Left renal pelvis (tissue), 4 donors: ENCODE measurements at places on chromosomes 13 and 19.

- DNase-seq, result no peak
Measured at GRCh38 chr13:70732611-70733010, 624.4 kb upstream of the KLHL1 start.

DNA sequence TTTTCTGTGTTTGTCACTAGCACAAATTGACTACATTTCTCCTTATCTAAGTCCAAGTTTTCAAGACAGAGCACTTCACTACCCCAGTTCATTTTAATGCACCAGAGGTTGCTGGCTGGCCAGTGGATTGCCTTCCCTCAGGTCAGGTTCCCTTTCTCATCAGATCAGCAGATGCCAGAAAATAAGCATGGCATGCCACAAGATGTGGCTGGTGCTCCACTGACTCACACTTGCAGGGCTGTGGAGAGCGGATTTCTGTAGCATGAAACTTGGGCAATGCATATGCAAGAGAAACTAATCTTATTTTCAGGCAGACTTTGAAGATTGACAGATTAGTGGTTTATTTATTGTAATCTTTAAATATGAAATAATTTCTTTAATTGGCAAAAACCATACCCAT, 79.5 kb downstream of the RUBCNL start:
- no peak for DNase-seq

DNA sequence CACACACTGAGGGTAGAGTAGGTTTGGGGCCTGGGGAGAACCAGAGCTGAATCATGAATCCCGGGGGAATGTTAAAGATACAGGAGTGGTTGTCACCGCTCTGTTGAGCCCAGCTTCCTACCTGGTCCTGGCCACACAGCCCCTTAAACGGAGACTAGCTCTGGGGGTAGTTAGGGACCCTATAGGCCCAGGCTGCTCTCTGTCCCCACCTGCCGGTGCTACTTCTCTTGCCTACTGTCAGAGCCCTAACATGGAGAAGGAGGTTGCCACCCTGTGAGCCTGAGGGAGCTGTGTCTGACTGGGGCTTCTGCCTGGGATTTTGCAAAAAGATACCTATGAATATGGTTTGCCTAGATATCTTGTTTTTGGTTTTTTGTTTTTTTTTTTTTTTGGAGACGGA, 36.6 kb upstream of the ZNF429 start:
- no peak for DNase-seq

DNA sequence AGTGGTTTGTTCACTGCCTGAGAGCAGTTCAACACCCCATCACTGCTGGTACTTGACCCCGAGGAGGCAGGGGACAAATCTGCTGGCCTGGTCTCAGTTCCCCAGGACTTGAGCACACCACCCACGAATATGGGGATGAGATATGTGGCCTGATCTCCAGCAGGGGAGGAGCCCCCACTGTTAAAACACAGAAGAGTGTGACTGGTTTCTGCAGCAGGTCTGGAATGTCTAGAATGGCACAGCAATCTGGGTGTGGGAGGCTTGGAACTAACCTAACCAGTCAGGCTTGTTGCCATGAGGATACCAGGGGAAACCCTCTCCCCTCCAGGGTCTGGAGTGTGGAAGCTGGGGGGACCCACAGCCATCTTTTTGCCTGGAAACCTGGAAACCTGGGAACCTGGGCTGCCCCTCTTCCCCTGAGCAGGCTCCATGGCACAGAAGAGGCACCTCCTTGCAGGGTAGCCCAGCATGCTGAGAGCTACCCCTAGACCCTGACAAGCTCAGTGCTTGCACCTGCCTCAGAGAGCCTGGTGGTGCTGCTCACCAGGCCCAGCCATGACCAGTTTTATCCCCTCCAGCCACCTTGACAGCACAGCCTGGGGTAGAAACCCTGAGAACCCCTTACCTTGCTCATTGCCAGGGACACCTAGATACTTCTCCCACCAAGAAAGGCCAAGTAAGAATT, 273.8 kb downstream of the LIG4 start:
- no peak for DNase-seq

DNA sequence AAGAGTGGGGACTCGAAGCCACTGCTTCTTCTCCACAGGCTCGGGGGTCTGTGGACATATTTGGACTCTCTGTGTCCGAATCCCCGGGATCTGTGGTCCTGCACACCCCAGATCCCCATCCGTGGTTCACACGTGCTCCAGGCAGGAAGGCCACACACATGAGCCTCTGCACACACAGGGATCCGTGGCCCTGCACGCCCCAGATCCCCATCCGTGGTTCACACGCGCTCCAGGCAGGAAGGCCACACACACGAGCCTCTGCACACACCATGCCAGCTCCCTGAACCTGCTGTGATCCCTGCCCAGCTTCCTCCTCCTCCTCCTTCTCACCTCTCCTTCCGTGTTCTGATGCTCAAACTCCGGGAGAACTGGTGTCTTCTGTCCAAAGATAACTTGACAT, 3.1 kb downstream of the TEX29 start:
- DNase-seq, result no peak

- DNase-seq, result peak; percentile 86
Measured at GRCh38 chr19:1507763-1508506, 4.9 kb downstream of the ADAMTSL5 start.

DNA sequence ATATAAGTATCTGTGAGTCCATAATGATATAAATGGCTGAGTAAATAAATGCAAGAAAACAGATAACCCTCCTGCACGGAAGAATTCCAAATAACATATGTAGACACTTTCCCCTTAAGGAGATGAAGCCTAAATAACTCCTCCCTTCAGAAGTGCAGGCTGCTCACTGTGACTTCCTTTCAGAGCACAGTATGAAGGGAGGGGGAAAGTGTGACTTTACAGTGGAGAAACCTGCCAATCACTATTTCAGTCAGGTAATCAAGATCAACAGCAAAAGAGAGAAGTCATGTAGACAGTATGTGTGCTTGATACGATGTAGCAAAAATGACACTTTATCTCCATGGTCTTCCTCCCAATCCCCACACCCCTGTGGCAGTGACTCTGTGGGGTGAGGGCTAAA, 7.1 kb downstream of the GGACT start:
- no peak for DNase-seq

GRCh38 chr13:33933810-33934209, 115.9 kb downstream of the RFC3 start:
- no peak for DNase-seq

DNA sequence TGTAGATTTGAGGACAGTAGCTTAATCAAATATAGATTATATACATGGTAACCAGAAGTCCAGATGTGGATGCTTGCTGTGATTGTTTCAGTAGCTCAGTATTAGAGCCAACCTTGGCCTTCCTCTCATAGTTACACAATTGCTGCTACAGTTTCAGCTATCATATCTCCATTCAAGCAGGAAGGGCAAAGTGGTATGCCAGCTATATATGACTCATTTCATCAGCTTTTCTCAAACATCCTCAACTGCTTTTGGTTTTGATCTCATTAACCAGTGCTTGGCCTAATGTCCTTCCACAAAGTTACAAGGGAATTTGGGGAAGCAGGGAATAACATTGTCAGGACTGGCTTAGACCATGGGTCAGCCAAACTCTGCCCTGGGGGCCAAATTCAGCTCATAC, 73.0 kb upstream of the MAB21L1 start:
- no peak for DNase-seq

- DNase-seq, result no peak
Measured at GRCh38 chr13:26310470-26310869, 56.5 kb downstream of the CDK8 start.

GRCh38 chr19:55289117-55289796, 5.5 kb downstream of the BRSK1 start:
- no peak for DNase-seq

GRCh38 chr13:26867451-26868091, 107.0 kb upstream of the GPR12 start:
- DNase-seq, result peak; percentile 14

DNA sequence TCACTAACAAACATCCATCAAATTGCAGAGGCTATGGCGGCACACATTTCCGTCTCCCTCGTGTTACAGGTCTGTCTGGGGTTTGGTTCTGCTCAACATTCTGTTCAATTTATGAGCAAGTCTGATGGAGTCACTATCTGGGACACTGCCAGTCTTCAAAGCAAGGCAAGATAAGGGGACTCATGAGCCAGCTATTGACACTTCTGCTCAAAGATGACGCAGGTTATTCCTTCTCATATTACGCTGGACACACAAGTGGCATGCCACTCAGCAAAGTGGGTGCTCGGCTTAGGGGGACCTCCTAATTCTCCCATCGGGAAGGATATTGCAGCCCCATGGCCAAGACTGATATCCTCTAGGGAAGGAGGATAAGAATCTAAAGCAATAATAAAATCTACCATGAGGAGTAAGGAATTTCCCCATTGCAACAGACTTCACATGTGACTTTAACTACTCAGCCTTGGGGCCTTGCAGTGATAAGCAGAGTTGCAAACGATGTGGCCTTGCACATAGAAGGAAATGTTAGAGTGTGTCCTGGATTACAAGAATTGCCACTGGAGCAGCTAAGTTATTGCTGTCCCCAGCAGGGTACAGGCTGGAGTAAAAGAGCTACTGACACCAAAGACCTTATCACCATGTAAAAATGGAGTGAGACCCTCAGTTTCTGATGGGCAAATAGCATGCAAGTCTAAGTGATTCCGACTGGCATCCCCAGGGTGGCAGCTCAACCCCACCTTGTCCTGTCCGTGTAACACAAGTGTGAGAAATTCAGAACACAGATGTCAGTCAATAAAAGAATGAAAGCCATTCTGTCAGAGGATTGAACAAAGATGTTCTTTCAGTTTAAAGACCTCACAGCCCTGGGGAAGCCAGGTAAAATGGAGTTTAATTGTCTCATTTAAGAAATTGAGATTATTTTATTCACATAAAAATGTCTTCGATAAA, 306.1 kb downstream of the IRS2 start:
- DNase-seq, result no peak

DNA sequence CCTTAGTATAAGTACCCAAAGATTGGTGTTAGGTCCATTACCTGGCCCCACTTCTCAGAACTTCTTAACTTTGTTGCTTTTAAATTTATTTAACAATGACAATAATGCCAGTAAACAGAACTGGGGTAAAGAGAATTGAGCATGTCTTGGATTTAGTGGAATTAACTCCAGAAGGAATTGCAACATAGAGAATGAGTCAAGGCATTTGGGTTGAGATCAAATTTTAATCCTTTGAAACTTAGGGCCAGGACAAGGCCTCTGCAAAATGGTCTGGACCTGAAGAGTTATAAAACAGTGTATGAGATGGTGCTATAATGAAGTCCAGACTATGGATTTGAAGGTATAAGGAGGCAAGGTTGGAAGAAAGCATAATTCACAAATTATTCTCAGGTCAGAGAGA, 1030.4 kb downstream of the SLITRK5 start:
- DNase-seq, result no peak

- DNase-seq, result no peak
Measured at GRCh38 chr19:2495130-2495641, 19.3 kb downstream of the GADD45B start.

DNA sequence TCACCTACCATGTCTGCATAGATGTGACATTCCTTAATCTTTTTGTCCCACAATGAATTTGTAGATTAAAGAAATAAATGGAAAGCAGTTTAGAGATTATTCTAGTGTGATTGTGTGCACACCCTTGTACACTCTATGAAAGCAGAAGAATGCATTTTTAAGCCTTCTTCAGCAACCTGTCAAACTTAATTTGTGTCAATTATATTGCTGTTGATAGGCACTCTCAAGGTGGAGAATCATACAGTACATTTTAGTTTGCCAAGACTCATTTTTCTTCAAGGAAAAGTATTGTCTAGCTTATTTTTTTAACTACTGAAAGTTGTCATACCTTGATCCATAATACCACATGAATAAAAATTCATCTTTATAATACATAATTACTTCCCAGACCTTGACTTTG, 1898.9 kb downstream of the OLFM4 start:
- DNase-seq, result no peak

- DNase-seq, result no peak
Measured at GRCh38 chr13:25084096-25084495, 11.8 kb upstream of the PABPC3 start.

DNA sequence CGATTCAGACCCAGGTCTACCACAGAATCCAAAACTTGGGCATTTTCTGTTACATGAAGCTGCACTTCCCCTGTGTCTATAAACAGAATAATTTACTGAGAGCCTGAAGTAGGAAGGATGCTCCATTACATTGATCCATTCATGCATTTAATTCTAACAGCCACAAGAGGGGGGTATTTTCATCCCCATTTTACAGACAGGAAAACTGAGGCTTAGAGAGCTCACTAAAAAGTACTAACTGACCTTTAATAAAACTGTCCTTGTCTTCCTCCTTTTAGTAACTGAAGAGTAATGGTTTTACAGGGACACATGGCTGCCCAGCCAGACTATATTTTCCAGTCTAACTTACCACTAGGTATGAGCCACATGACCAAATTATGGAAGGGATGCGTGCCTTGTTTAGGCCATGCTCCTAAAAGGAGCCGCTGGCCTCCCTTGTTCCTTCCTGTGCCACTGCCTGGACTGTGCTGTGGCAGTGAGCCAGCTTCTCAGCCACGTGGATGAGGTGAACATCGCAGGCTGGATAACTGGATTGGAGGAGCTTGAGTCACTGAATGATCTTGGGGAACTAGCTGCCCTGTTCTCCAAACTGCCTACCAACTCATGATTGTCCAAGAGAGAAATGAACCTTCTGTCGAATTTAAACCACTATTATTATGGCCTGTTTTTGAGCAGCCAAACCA, 108.3 kb downstream of the DOCK9 start:
- DNase-seq, result no peak

DNA sequence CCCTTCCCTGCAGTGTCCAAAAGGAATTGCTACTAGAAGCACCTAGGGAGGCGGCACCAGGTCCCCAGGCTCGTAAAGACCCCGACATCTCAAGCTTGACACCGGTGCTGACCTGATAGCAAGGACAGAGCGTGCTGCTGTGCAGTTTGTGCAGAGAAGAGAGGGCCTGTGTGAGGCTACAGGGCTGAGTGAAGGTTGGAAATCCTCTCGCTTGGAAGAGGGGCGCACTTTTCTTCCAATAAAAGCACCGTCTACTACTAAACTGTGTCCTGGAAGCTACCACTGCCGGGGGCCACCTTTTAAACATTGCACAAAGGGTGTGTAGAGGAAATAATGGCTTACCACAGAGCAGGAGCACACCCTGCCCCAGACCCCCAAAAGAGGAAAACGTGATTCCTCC, 11.0 kb downstream of the TMEM272 start:
- DNase-seq, result no peak

DNA sequence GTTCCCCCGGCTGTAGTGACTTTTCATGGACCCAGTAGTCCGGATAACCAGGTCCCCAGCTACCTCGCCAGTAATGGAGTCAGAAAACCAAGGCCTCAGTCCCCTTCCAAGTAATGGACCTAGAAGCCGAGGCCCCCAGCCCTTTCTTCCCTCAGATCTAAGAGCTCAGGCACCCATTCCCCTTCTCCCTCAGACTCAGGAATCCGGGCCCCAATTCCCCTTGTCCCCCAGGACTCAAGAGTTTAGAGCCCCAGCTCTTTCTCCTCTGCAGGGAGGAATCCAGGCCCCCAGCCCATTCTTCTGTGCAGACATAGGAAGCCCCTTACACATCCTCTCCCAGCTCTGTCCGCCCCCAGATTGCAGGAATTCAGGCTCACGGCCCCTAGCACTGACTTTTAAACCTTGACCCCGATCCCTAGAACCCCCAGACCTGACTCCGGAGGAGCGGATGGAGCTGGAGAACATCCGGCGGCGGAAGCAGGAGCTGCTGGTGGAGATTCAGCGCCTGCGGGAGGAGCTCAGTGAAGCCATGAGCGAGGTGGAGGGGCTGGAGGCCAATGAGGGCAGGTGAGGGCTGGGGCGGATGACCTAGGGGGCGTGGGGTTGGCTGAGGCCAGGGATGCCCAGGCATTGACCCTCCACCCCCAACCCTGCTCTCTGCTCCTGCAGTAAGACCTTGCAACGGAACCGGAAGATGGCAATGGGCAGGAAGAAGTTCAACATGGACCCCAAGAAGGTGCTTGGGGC, 938 bp downstream of the CYTH2 start:
- DNase-seq, result no peak

GRCh38 chr19:55075371-55075998, at the start of gene EPS8L1:
EPS8L1 (plus strand) TSS chr19:55075869; CDS start chr19:55076445, 576 bp downstream.
- no peak for DNase-seq
